ENCODE measurements at places on chromosomes 1 and 21.
A peak's percentile ranks its signal among the peaks of the same experiment; 100 is the strongest.

DNA sequence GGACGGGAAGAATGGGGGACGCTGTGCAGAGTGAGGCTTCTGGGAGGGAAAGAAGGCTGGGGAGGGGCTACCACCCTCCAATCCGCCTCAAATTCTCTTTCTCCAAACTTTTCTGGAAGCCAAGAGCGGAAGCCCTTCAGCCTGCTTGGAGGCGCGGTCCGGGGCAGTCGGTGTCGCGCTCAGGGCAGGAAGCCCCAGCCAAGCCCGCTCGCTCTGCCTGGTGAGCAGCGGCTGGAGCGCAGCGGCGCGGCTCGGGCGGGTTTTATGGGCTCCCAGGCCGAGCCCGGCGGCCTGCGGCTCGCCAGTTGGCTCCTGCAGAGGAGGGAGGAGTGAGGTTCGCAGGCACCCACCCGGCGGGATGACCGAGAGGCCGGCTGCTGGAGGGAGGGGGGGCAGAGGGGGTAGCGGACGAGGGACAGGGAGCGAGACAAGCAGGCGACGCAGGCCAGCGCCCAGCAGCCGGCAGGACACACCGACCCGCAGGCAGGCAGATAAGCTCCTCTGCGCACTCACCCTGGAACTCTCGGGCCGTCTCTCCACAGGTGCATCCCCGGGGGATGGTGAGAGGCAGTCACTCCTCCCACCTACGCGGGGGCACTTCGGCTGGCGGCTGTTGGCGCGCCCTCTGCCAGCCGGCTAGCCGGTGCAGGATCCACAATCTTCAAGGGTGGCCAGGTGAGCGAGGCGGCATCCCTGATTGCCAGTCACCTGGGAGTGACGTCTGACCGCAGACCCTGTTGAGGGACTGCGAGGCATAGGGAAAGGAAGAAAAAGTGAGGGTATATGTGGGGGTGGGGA lies at the start of gene AVPR1B:
Gene AVPR1B, minus strand, starts transcription at position 238 of the 798 bp plus-strand sequence. CDS start 498 bp downstream, outside the sequence.
- peak; percentile 48 for DNase-seq
- H3K36me3 ChIP-seq, result no peaks in the 10 kb centered on the region
- peaks cover 14% of the 10 kb centered on the region for H3K4me1 ChIP-seq
- peaks cover 10% of the 10 kb centered on the region for H3K27me3 ChIP-seq
- H3K27ac ChIP-seq, result no peak within 1 kb of the TSS
- H3K4me3 ChIP-seq, result peak within 1 kb of the TSS; percentile 68

DNA sequence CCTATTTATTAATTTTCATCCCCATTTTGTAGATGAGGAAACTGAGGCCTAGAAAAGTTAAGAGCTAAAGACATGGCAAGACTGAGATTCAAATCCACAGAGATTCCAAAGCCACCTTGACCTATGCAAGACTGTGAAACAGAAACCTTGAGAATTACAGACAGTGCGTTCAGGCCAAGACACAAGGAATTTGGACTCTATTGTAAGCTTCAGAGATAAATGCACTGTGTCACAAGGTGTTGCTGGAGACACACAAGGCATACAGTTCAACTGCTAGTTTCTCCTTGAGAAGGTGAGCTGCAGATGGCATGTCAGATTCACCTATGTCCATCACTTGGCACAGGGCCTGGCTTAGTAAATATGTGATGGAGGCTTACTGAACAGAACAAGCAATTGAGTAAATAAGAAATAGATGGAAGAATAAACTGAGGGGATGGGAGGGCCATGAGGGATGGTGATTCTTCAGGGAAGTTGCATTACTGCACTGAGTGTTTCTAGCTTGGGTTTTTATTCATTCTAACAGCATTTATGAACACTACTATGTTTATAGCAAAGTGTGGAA lies 215.0 kb downstream of the DAB1 start:
- no peaks in the 10 kb centered on the region for H3K27me3 ChIP-seq
- no peak for DNase-seq
- H3K36me3 ChIP-seq, result no peaks in the 10 kb centered on the region

GRCh38 chr1:31588751-31589515 lies 12.6 kb downstream of the TINAGL1 start:
- peak overlapping the region; percentile 57 for H3K4me3 ChIP-seq
- DNase-seq, result peak; percentile 69
- H3K27me3 ChIP-seq, result no peaks in the 10 kb centered on the region
- H3K4me1 ChIP-seq, result peaks cover 72% of the 10 kb centered on the region
- H3K36me3 ChIP-seq, result peaks cover 35% of the 10 kb centered on the region

GRCh38 chr1:38534473-38534823 lies 325.1 kb downstream of the RRAGC start:
- H3K27me3 ChIP-seq, result peaks cover 63% of the 10 kb centered on the region
- no peak overlapping the region for H3K4me3 ChIP-seq
- H3K36me3 ChIP-seq, result no peaks in the 10 kb centered on the region
- DNase-seq, result no peak
- H3K27ac ChIP-seq, result no peak overlapping the region

DNA sequence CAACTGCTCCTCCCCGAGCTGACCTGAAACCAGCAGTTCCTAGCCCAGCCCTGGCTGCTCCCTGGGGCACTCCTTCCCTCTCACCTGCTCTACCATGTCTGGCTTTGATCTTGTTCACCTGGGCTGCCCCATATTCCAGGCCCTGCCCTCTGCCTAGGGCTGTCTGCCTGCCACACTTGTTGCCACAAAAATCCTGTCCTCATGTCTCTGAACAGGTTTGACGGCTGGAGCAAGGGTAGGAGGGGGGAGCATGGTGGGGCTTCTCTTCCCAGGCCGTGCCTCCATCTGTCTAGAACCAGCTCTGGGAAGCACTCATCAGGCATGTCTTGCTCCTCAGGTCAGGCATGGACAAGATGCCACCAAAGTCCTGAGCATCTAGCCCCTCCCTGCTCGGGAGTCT lies 44.3 kb upstream of the WNT2B start:
- H3K27ac ChIP-seq, result peak overlapping the region; percentile 81
- DNase-seq, result no peak
- no peak overlapping the region for H3K4me3 ChIP-seq
- no peaks in the 10 kb centered on the region for H3K27me3 ChIP-seq
- H3K36me3 ChIP-seq, result no peaks in the 10 kb centered on the region

Measured in left ventricle myocardium inferior (tissue), 1 donor.